Activated T-cell treated with anti-CD3 and anti-CD28 coated beads, Interleukin-2, amount 50 U/mL, for 72 hours (primary cell): ENCODE measurements at places on chromosomes 12 and 14.

- DNase-seq: peak; percentile 31
Observed at GRCh38 chr12:130281153-130281799, 56.4 kb upstream of the PIWIL1 start.

- no peak for DNase-seq
Observed at GRCh38 chr14:91722386-91722785, 9.5 kb downstream of the CATSPERB start.

DNA sequence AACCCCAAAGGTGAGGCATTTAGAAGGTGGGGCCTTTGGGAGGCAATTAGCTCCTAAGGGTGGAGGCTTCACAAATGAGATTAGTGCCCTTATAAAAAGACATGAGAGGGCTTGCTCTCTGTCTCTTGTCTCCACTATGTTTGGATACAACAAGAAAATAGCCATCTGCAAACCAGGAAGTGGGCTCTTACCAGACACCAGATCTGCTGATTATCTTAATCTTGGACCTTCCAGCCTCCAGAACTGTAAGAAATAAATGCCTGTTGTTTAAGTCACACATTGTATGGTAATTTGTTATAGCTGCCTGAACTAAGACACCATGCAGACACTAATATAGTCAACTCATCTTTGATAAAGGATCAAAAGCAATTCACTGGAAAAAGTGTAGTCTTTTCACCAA lies 34.4 kb downstream of the TMEM116 start:
- DNase-seq: no peak

DNA sequence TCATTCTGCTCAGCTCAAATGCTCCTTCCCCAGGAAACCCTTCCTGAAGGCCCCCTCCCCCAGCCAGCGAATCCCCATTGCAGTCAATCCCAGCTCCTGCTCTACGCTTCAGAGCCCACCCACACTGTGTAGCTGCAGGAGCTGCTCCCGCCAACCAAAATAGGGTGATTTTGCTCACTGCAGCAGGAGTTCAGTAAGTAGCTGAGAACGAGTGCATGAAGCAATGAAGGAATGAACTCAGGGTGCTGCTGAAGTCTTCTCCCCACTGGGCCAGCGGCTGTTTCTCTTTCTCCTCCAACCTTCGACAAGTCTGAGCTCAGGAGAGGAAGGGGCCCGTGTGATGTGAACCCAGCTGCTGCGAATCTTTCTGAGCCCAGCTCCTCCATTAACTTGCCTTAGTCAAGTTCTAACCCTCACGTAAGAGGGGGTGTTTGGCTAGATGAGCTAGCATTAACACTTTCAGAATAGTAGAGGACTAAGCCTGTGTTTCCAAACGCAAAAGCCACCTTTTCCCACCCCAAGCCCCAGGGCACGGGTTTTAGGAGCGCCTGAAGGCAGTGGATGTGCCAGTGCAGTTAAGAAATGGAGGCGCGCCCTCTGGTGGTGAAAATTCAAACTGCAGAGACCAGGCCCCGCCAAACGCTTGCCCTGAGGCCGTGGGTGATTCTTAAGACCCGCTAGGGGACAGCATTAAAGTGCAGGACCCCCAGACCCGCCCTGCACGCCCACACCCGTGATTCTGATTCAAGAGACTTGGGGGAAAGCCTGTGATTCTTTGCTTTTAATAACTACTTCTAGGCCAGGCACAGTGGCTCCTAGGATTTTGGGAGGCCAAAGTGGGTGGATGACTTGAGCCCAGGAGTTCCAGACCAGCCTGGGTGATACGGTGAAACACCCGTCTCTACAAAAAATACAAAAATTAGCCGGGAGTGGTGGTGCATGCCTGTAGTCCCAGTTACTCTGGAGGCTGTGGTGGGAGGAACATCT lies 11.9 kb upstream of the SERPINA4 start:
- peak; percentile 72 for DNase-seq

DNA sequence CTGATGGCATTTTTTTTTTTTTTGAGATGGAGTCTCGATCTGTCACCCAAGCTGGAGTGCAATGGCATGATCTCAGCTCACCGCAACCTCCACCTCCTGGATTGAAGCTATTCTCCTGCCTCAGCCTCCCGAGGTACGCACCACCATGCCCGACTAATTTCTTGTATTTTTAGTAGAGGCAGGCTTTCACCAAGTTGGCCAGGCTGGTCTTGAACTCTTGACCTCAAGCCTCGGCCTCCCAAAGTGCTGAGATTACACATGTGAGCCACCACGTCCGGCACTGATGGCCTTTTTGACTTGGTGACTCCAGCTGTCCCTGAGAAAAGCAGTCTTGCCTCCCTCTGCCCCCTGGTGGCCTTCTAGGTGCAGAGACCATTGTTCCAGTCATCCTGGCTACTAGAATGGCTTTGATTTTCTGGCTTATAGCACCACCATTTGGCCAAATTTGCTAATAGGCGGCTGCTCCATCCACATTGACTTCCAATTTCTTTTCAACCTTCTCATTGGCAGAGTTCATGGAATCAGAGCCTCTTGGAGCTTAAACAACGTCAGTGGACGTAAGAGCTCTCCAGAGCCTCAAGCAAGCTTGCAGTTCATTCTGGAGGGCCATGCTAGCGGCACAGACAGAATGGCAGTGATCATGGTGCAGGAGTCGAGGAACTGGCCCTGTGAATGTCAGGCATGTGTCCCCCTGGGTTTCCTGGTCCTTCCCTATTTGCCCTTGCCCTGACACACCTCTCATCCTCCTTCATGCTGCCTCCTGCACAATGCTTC lies 25.4 kb upstream of the EIF4B start:
- DNase-seq: peak; percentile 85

DNA sequence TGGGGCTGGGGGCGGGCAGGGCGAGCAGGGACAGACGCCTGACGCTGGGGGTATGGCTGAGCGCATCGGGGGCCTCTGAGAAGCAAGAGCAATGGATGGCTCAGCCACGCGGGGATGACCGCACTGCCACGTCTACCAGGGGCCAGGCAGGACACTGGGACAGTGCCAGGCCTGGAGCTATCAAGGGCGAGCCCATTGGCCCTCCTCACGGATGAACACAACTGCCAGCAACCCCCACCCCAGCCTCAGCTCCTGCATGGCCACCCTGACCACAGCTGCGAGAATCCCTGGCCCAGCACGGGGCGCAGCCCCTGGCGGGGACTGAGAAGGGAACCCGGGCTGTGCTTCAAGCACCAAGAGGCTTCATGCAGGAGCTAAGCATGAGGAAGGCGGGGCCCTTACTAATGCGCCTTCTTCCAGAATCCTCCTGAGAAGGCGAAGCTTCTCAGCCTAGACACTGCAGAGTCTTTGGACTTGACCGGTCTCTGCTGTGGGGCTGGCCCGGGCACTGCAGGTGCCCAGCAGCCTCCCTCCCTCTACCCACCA lies 9.5 kb downstream of the ARL6IP4 start:
- no peak for DNase-seq

DNA sequence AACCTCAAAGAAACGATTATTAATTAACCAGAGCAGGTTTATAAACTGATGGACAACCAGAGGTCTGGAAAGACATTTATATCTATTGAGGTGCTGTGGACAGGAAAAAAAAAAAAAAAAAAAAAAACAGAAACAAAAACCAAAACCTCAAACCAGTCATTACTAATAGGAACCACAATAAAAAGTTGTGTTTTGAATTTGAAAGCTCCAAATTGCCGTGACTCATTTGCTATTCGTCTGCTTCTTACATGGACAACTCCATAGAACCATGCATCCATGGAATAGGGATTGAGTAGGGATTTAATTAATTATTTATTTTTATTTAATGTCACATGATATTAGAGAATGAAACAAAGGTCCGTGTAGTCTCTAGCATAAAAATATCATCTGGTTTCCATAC lies 134.1 kb upstream of the SSTR1 start:
- no peak for DNase-seq

- no peak for DNase-seq
Observed at GRCh38 chr12:64912516-64913255, 88.2 kb downstream of the TBC1D30 start.
